Activated CD8-positive, alpha-beta memory T cell treated with anti-CD3 and anti-CD28 coated beads for 4 hours (primary cell): ENCODE measurements at places on chromosomes 4 and X.

DNA sequence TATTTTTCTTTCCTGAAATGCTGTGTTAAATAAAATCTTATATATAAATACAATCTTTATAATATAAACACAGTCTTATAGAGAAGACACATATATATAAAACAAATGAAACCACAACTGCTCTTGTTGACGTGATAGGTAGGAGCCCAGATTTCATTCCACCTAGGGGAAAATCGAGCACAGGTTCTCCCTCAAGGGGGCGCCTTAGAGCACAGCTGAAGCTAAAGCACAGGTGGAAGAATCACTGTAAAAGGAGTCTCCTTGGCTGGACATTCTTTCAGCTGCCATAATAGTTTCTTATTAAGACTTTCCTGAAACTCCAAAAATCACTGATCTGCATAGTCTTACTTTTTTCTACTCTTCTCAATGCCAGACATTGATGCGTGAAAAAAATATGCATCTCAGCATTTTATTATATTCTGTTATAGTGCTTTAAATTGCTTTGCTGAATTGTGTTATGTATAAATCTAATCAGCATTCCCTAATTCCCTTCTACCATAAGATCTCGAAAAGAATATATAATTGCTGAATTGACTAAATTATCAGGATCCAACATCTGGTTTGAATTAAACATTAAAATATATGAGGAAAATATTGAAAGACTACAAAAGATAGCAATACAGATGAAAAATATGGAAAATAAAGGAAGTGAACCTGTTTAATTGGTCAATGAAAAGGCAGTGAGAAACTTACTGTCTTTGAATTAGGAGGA, 25.5 kb upstream of the RXFP1 start:
- no peak for DNase-seq

GRCh38 chr4:8580321-8581093, at the start of gene GPR78:
TSS of gene GPR78 (plus strand) at chr4:8580392. CDS start at chr4:8580983, 591 bp downstream.
- DNase-seq: no peak

DNA sequence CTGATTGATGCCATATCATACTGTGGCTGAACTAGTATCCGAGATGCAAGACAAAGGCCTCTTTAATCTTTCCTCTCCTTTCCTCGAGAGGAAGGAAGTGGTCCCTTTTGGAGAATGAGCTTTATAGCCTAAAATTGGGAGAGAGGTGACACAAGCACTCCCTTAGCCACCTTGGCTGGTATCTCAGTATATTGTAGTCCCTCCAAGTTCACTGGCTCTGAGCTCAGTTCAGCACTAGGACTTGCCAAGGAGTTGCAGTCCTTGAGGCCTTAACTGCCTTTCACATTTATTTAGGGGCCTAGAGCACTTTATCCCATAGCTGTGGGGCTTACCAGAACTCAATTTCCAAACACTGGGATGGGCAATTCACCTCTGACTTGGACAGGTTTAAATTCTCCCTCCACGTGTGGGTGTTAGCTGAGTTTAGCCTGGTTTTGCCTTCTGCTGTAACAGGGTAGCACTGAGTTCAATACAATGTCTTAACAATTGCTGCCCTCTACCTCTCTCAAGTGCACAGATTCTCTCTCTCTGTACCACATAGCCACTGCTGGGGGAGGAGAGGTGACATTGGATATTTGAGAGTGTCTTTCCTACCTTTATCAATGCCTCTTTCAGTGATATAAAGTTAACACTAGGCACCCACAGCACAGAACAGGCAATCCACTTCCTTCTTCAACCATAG, 216.4 kb downstream of the TECRL start:
- no peak for DNase-seq

- no peak for DNase-seq
Observed at GRCh38 chr4:93303440-93303839, 525.1 kb upstream of the ATOH1 start.

DNA sequence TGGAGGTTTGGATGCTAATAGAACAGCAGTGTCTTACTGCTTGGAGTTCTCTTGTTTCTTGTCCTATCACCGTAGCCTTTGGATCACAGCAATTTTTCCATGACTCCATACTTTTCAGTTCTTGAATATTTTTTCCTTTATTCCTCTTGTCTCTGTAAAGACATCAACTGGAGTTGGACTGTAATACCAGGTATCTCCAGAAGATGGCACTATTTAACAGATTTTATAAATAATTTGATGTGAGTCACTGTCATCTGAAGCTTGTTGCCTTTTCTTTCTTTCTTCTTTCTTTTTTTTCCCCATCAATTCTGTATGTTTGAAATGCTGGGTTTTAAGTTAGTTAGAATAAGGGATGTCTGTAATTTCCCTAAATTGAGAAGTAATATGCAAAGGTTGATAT, 24.1 kb downstream of the HPRT1 start:
- DNase-seq: no peak
